ENCODE measurements at places on chromosomes 2 and 18. TPM values are rescaled to one million over a fixed set of nuclear protein-coding genes. Genes with fewer than 3 reads are reported as not detected.

The LINC00305 gene
- not detected for total RNA-seq

GRCh38 chr2:201344663-201345366 is 12.3 kb downstream of the FLACC1 start:
- H3K27me3 ChIP-seq = no peaks in the 10 kb centered on the region
- no peak for DNase-seq
- no peaks in the 10 kb centered on the region for H3K4me1 ChIP-seq
- H3K4me3 ChIP-seq = no peak overlapping the region

- peaks cover 2% of the 10 kb centered on the region for H3K36me3 ChIP-seq
- DNase-seq = no peak
- H3K27ac ChIP-seq = peak overlapping the region; percentile 46
- peaks cover 60% of the 10 kb centered on the region for H3K4me1 ChIP-seq
- H3K4me3 ChIP-seq = no peak overlapping the region
- no peaks in the 10 kb centered on the region for H3K27me3 ChIP-seq
Observed at GRCh38 chr2:109229094-109229675, 100.2 kb downstream of the SH3RF3 start.

The SMC6 gene
- 21.3 TPM for total RNA-seq

DNA sequence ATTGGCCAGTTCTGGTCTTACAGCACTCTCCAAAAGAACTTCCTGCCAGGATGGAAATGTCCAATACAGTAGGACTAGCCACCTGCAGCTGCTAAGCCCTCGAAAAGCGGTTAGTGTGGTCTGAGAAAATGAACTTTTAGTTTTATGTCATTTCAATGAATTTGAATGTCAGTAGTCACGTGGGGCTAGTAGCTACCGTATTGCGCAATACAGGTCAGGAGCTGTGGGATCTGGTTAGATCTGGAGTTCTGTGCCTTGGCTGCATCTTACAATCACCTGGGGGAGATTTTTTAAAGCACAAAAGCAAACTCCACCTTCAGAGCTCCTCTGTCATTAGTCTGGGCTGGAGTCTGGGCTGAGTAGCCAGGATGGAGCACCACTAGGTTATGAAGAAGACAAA is 35.9 kb downstream of the C1QL2 start:
- no peaks in the 10 kb centered on the region for H3K36me3 ChIP-seq
- H3K4me3 ChIP-seq = no peak overlapping the region
- DNase-seq = no peak
- H3K27me3 ChIP-seq = peaks cover 24% of the 10 kb centered on the region
- H3K4me1 ChIP-seq = no peaks in the 10 kb centered on the region

DNA sequence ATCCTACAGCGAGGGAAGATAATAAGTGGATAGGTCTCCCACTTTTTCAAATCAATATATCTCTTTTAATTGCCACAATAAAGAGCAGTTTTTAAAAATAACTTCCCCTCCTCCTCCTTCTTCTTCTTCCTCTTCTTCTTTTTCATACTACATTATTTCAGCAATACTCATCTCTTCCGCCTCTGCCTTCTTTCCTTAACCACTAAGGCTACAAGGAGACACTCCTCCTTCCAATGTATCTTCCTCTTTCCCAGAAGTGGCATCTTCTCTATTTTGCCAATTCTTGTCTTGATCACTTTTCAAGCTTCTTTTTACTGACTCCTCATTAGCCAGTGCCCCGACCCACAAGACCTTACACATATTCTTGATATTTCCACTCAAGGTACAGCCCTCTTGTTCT is 546.6 kb upstream of the CHAC2 start:
- H3K27ac ChIP-seq = no peak overlapping the region
- peaks cover 14% of the 10 kb centered on the region for H3K27me3 ChIP-seq
- no peaks in the 10 kb centered on the region for H3K36me3 ChIP-seq
- DNase-seq = no peak
- H3K4me3 ChIP-seq = no peak overlapping the region

- H3K27me3 ChIP-seq = peaks cover 13% of the 10 kb centered on the region
- no peak overlapping the region for H3K4me3 ChIP-seq
- no peaks in the 10 kb centered on the region for H3K36me3 ChIP-seq
Observed at GRCh38 chr2:85675866-85676548, 8.0 kb upstream of the SFTPB start.

DNA sequence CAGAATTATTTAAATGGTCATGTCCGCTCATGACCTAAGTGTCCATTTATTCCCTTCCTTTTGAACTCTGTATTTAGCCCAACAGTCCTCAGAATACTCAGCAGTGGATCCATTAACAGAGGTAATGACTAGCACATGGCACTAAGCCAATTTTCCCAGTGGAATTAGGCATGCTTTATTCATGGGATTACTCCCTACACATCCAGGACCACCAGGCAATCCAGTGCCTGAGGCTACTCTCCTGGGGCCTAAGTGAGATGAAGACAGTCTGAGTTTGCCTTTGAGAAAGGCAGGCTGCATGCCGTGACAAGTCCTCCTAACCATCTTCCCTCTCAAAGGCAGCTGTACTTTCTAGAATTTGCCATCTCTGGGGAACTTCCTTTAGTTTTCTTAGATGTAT is 128.6 kb downstream of the SPOPL start:
- DNase-seq = no peak
- no peaks in the 10 kb centered on the region for H3K36me3 ChIP-seq
- H3K4me3 ChIP-seq = no peak overlapping the region
- no peak overlapping the region for H3K27ac ChIP-seq

- H3K36me3 ChIP-seq = peaks cover 6% of the 10 kb centered on the region
- H3K4me1 ChIP-seq = no peaks in the 10 kb centered on the region
- H3K27ac ChIP-seq = no peak overlapping the region
Observed at GRCh38 chr2:238116298-238117198, 16.4 kb downstream of the ESPNL start.

GRCh38 chr18:6938003-6938402 is 179.6 kb downstream of the LAMA1 start:
- peaks cover 52% of the 10 kb centered on the region for H3K27me3 ChIP-seq
- no peaks in the 10 kb centered on the region for H3K4me1 ChIP-seq
- H3K27ac ChIP-seq = no peak overlapping the region
- DNase-seq = no peak
- H3K4me3 ChIP-seq = no peak overlapping the region
- H3K36me3 ChIP-seq = peaks cover 4% of the 10 kb centered on the region

- H3K36me3 ChIP-seq = no peaks in the 10 kb centered on the region
- no peak overlapping the region for H3K4me3 ChIP-seq
- H3K4me1 ChIP-seq = no peaks in the 10 kb centered on the region
- H3K27me3 ChIP-seq = no peaks in the 10 kb centered on the region
- no peak overlapping the region for H3K27ac ChIP-seq
Observed at GRCh38 chr2:165772183-165772582, 21.9 kb downstream of the GALNT3 start.

Data from osteocyte (in vitro differentiated cells).